ENCODE measurements at places on chromosomes 3 and 15.

DNA sequence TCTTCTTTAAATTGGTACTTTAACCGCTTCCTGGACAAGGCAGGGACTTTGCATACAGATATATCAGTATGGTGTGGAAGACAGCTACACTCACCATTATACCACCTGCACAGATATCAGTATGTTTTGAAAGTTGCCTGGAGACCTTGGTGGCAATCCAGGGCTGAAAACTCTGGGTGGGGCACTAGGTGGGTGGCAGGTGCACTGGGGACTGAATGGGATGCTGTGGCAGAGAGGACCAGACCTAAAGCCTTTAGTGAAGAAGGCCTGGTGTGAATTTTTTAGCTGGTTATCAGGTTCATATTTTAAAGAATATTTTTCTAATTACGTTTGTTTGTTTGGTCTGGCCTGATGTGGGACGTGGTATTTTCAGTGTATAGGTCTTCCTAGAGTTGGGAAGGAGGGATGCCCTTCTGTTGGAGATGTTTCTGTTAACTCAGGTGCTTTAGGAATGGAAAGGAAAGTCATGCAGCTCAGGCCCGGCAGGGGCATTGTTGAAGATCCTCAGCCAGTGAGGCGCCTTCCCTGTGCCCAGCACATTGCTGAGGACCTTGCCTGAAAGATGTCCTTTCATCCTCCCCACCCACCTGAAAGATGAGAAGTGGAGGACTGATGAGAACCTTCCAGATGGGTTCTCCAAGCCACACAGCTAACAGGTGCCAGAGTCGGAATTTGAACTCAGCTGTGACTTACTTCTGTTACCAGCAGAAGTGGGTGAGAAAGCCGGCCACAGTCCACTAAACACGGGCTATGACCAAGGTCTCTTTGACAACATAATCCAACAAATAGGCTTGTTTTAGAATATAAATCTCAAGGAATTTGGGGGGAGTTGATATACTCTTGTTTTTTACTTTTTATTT is 77.3 kb downstream of the APBA2 start:
- H3K4me1 ChIP-seq: peaks cover 20% of the 10 kb centered on the region
- no peak overlapping the region for H3K4me3 ChIP-seq
- peaks cover 42% of the 10 kb centered on the region for H3K36me3 ChIP-seq

DNA sequence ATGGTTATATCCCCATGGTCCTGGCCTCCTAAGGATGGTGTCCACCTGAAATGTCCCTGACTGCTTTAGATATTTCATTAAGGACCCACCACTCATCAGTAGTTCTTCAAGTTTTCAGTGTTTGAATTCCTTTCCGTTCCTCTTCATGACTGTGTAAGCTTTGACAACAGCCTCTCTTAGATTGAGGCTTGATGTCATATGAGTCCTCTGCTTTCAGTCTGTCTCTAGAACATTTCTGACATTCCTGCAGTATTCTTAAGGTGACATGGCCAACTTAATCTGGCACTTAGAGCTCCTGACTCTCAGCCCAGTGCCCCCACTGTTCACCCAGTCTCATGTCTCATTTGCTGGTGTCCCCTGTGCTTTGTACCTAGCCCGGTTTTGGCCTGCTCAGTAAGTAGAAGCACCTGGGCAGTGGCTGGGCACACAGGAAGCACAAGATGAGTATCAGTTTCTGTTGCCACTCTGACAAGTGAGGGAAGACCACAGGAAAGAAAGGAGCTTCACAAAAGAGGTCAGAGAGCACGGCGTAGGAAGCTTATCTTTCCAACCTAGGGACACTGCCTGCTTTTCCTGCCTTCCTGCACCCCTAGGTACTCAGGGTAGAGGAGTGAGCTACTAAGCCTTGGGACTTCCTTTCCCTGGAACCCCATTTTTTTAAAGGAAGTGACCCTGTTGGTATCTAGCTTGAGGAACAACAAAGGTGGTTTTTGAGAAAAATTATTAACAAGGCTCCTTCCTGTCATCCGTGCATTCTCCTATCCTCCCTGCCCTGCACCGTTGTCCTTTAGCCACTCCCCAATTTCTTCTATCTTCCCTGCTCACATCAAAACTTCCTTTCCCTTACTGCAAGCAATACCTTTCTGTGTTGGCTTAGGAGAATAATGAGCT is 103.1 kb downstream of the KLHL25 start:
- H3K27me3 ChIP-seq: no peaks in the 10 kb centered on the region
- peaks cover 37% of the 10 kb centered on the region for H3K4me1 ChIP-seq
- peak overlapping the region; percentile 40 for H3K27ac ChIP-seq
- peaks cover 42% of the 10 kb centered on the region for H3K36me3 ChIP-seq
- DNase-seq: no peak
- H3K4me3 ChIP-seq: no peak overlapping the region

- no peak overlapping the region for H3K27ac ChIP-seq
- peaks cover 19% of the 10 kb centered on the region for H3K27me3 ChIP-seq
- H3K4me1 ChIP-seq: peaks cover 13% of the 10 kb centered on the region
- H3K36me3 ChIP-seq: peaks cover 5% of the 10 kb centered on the region
- no peak overlapping the region for H3K4me3 ChIP-seq
- DNase-seq: no peak
Measured at GRCh38 chr15:69474846-69475455, 22.3 kb downstream of the RPLP1 start.

DNA sequence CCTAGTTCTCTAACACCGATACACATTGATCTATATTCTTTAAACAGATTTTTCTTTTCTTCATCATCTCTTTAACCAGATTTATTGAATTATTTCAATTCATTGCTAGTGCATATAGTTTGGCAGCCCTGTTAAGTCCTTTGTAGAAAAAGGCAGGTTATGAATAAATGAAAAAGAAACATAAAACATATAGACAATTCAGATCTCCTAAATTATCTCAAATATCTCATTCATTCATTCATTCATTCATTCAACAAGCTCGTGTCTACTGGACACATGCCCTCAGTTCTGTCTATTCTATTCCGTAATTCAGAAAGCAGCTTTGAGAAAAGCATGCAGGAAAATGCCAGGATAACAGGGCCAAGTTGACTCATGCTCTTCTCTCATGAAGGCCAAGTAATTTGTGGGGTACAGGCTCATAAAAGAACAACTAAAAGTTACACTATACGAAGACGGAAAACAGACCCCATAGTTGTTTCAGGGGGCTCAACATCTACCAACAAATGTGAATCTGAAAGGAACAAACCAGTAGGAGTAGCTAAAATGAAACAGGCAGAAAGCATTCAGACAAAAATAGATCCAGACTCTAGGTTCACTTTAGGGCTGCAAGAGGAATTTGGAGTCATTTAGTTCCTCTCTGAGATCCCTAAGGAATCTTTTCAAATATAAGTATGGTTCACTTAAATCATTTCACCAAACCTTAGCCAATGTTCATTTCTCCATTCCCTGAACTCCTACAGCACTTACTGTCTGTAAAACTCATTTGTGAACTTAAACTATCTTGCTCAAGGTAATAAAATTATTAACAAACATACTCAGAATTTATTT is 7.5 kb downstream of the ZNF148 start:
- peaks cover 65% of the 10 kb centered on the region for H3K36me3 ChIP-seq

DNA sequence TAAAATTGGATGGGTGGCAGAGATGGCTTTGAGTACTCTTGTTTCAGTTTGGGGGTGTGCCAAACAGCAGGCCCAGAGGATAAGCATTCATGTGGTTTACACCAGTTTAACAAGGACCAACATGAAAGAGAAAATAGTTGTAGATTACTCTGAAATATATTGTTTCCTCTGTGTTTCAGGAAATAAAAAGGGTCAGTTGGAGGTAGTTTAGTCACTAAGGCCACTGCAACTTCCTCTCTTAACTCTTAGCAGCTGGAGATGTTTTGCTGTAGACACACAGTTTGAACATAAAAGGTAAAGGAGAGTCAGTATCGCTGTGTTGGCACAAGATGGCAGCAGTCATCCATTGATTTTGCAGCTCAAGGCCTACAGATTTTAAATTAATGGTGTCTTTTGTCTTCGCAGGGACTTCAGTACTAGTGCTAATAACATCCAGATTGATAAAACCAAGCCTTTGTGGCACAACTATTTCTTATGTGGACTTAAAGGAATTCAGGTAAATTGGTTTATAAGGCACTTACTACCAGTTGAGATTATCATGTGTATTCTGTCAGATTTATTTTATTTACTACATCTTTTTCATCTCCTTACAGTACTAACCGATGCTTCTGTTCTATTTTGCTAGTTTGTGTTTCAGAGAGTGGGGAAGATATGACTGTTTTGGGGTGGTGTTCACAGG is 65.5 kb downstream of the GALK2 start:
- H3K27me3 ChIP-seq: peaks cover 3% of the 10 kb centered on the region
- no peak overlapping the region for H3K4me3 ChIP-seq
- H3K36me3 ChIP-seq: peaks cover 26% of the 10 kb centered on the region

GRCh38 chr15:69410248-69410874 is 3.8 kb upstream of the KIF23 start:
- no peaks in the 10 kb centered on the region for H3K36me3 ChIP-seq
- peaks cover 28% of the 10 kb centered on the region for H3K4me1 ChIP-seq
- peaks cover 4% of the 10 kb centered on the region for H3K27me3 ChIP-seq
- no peak overlapping the region for H3K27ac ChIP-seq
- no peak for DNase-seq
- H3K4me3 ChIP-seq: no peak overlapping the region

DNA sequence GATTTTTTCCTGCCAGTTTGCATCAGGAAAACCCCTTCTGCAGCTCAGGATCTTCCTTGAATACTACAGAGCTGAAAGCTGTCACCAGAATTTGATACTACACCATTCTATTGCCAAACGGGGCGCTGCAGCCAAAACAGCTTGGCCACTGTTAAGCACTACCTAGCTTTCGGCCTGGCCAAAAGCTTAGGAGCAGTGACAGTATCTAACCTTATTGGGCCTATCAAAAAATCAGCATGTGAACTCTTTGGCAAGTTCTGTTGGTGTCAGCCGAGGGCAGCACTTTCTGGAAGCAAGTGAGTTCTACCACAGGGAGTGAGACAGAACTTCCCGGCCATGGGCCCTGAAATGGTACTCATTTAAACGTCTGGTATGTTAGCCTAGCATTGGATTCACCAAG is 16.1 kb upstream of the GYG1 start:
- no peaks in the 10 kb centered on the region for H3K36me3 ChIP-seq
- no peak overlapping the region for H3K27ac ChIP-seq
- H3K4me1 ChIP-seq: peaks cover 14% of the 10 kb centered on the region
- no peaks in the 10 kb centered on the region for H3K27me3 ChIP-seq
- DNase-seq: no peak

DNA sequence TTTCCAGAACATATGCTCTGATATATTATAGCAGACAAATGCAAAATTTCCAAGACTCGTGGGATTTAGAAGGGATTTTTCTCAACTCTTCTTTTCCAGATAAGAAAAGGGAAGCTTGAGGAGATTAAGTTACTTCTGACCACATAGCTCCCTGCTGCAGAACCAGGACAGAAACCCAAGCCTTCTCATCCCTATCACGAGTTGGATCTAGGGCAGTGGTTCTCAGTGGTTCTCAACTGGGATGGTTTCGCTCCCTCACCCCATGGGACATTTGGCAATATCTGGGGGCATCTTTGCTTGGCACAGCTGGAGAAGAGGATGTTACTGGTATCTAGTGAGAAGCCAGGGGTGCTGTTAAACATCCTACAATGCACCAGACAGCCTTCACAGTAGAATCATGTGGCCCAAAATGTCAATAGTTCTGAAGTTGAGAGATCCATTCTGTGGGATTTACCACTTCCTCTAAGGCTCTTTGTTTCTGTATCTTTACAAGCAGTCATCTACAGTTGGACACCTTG is 64.2 kb downstream of the LIPC start:
- H3K27me3 ChIP-seq: peaks cover 11% of the 10 kb centered on the region
- peaks cover 65% of the 10 kb centered on the region for H3K4me1 ChIP-seq
- no peak overlapping the region for H3K4me3 ChIP-seq

DNA sequence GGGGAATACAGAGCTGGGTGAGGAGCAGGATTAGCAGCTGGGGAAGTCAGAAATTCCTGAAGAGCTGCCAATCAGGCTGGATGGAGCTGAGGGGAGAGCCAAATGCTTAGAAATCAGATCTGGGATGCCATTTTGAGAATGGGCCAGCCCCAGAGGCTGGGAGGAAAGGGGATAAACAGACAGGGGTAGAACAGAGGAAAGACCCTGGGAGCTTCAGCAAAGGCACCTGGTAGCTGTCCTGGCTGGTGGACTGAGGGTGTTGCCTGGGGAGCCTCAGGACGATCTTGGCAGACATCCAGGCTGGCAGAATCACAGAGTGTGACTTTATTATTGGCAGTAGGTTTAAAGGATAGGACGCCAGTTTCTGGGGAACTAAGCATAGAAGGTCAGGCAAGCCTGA is 97.8 kb downstream of the SQOR start:
- H3K4me1 ChIP-seq: no peaks in the 10 kb centered on the region
- DNase-seq: no peak
- H3K36me3 ChIP-seq: no peaks in the 10 kb centered on the region
- peaks cover 4% of the 10 kb centered on the region for H3K27me3 ChIP-seq
- H3K4me3 ChIP-seq: no peak overlapping the region

DNA sequence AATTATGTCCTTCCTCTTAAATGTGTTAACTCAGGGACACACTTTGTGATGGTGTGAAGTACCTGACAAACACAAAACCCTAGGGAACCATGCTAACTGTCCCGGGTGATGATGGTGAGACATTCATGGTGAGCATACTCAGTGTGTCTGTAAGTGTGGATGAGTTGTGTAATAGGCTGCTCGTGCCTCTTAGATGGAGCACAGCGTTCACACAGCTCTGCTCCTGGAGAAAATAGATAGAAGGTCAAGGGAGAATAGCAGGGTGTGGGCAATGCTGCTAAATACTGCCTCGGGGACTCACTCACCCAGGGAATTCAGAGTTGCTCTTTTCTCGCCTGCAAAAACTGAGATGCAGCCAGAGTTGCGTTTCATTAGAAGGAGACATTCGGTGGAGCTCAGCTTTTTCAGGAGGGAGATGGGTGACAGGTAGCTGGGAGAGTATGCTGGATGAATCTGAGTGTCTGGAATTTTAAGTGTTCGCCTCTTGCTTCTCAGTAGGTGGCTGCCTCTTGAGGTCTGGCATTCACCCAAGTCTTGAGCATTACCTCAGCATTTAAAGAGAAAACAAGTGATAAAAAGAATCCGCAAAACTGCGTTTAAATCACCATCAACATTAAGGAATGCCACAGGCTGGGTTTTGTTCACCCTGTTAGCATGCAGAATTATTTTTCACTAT is 813.2 kb downstream of the AGBL1 start:
- no peaks in the 10 kb centered on the region for H3K36me3 ChIP-seq
- DNase-seq: no peak
- no peak overlapping the region for H3K4me3 ChIP-seq

GRCh38 chr15:61025781-61026180 is 203.3 kb downstream of the RORA start:
- H3K36me3 ChIP-seq: peaks cover 17% of the 10 kb centered on the region
- H3K4me1 ChIP-seq: peaks cover 29% of the 10 kb centered on the region
- H3K27ac ChIP-seq: no peak overlapping the region
- H3K4me3 ChIP-seq: no peak overlapping the region

DNA sequence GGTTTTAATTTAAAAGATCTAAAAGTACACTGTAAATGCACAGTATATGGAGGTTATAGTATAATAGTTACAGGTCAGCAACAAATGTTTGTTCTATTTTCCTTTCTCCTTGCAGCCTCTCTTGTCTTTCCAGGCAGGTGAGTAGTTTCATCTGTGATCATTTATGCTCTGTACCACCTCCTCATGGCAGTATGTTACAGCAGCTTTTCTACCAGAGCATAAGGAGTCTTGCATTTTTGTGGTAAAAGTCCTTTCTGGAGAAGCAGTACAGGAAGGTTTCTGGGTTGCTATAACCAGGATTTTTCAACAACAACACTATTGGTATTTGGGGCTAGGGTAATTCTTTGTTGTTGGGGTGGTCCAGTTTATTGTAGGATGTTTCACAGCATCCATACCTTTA is 59.5 kb downstream of the ZNF609 start:
- H3K36me3 ChIP-seq: peaks cover 47% of the 10 kb centered on the region
- H3K27ac ChIP-seq: no peak overlapping the region
- DNase-seq: no peak

Measured in nephron progenitor cell (in vitro differentiated cells).